SJCRH30 (cell line): ENCODE measurements at places on chromosomes 16 and 17.

GRCh38 chr17:48830840-48831548 lies at the start of gene CALCOCO2:
CALCOCO2 (plus strand) TSS chr17:48831035; CDS start chr17:48841708, 10,673 bp downstream.
- peak; percentile 96 for DNase-seq

DNA sequence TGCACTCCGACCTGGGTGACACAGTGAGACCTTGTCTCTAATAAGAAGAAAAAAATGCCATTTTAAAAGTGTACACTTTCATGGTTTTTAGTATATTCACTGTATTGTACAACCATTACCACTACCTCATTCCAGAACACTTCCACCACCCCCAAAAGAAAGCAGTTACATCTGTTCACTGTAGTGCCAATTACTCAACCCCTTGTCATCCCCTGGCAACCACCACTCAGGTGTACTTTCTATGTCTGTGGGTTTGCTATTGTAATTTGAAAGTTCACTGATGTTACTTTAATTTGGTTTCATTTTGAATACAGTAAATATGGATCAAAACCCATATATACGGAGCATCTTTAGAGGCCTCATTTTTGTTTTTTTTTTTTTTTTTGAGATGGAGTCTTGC lies 6.1 kb downstream of the ZG16 start:
- no peak for DNase-seq

DNA sequence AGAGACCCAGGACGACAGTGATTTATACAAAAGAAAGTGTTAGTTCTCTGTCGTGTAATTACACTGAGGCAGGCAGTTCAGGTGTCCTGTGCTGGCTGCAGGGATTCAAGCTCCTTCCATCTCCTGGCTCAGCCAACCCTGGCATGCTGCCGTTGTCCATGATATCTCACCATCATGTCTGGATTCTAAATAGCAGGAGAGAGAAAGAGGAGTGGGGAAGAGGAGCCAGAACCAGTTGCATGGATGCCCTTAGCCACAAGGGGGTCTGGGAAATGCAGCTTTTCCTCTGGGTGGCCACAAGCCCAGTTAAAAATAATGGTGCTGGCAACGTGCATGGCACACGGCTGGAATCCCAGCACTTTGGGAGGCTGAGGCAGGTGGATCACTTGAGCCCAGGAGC lies 9.7 kb downstream of the C16orf54 start:
- DNase-seq = no peak

DNA sequence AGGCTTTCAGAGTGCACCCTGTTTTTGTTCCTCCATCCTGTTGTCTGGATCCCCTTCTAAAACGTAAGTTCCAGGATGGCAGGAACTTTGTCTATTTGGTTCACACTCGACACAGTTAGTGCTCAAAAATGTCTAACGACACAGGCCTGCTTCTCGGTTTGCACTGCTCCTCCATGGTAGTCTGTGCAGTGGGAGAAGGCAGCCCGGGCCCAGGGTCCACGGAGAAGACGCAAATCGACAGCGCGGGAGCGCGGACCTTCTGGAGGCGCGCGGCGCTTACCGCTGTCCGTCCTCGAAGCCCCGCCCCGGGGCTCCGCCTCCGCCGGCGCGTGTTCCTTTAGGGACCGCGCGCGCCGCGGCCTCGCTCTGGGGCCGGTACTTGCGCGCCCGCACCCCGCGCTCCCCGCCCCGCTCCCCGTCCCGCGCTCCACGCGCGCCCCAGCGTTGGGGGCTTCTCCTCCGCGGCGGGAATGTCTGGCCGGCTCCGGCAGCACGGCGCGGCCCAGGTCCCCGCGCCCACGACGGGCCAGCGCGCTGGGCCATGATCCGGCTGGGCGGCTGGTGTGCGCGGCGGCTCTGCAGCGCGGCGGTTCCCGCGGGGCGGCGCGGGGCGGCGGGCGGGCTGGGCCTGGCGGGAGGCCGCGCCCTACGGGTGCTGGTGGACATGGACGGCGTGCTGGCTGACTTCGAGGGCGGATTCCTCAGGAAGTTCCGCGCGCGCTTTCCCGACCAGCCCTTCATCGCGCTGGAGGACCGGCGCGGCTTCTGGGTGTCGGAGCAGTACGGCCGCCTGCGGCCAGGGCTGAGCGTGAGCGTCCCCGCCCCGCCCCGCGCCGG lies at the start of gene NT5M:
Gene NT5M, plus strand, starts transcription at position 364 of the 837 bp plus-strand sequence. Its CDS starts 178 bp downstream, at position 542.
- peak; percentile 92 for DNase-seq

GRCh38 chr16:2035431-2036199 lies 8.9 kb downstream of the NHERF2 start:
- peak; percentile 85 for DNase-seq

DNA sequence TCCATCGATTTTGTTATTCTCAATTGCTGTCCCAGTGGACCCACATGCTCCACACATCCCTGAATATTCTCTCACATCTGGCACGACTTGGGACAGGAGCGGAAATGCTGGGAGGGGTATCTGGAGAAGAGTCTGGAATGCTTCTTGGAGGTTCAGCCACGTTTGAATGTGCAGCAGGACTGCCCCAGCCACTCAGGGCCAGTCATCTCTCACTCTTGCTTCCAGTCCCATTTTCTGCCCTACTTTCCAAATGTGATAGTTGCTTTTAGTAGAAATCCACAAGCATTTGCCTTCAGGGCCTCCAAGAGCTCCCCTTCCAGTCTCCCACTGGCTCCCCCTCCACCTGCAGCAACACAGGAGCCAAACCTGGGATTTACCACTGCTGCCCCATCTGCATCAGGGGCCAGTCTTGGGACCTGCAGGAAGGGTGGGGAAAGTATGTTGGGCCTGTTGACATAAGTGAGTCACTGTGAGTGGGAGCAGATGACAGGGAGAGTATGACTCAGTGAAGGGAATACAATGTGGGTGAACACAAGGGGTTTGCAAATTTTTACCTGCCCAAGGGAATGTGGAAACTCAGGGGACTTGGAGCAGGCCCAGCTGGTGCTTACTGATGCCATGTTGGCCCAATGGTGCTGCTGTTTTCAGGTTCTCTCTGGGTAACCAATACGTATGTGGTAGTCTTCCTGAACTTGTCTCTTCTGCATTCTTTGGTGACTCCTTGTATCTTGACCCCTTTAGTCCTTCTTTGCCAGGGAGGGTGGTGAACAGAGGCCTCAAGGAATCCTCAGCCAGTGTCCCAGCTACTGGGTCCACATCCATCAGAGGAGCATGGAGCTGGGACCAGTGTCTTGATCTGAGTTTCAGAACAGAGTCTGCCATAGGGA lies 78.8 kb upstream of the CRHR1 start:
- DNase-seq = no peak

- DNase-seq = peak; percentile 36
These were observed 1.2 kb downstream of the FOXF1 start for GRCh38 chr16:86511317-86512161.

- DNase-seq = peak; percentile 87
These were observed 2.4 kb upstream of the FOXL1 start for GRCh38 chr16:86575754-86576557.

DNA sequence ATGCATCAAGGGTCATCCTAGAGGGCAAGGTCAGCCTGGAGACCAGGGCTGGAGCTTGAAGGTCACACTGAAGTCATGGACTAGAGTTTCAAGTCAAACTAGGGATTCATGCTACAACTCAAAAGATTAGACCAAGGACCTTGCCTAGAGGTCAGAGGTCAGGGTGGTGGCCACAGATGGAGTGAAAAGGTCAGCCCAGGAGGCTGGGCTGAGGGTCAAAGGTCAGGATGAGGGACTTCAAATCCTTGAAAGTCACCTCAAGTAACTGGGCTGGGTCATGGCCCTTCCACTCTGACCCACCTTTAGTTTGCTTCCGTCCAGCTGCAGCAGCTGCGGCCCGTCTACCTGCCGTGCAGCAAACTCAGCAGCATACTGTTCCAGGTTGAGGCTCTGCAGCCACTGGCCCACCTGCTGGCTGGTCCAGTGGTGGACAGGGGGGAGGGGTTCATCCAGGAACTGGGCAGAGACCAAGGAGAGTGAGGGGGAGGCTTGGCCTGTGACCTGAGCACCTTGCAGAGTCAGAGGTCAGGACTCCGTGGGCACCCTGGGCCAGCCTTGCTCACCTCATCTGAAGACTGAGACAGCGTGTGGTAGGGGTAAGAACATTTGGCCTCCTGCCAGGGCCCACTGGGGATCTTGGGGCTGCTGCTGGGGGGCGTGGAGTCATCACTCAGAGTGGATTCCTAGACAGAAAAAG lies 16.2 kb downstream of the SAMD14 start:
- DNase-seq = no peak

GRCh38 chr17:64572682-64573154 lies 65.9 kb downstream of the CEP95 start:
- DNase-seq = no peak

- DNase-seq = peak; percentile 13
These were observed 121.5 kb downstream of the ZFHX3 start for GRCh38 chr16:72926177-72927070.

GRCh38 chr16:10885246-10885645 lies 8.2 kb downstream of the CIITA start:
- DNase-seq = no peak

- DNase-seq = no peak
These were observed 167.1 kb upstream of the KIF2B start for GRCh38 chr17:53655591-53655990.
